Activated CD4-positive, CD25-positive, alpha-beta regulatory T cell treated with anti-CD3 and anti-CD28 coated beads, Interleukin-2, amount 50 U/mL, for 24 hours (primary cell): ENCODE measurements at places on chromosomes 3 and 15.

GRCh38 chr3:74122281-74122680 is 492.2 kb downstream of the CNTN3 start:
- no peak for ATAC-seq

GRCh38 chr3:112382543-112383160 is 49.7 kb downstream of the CD200 start:
- no peak for ATAC-seq

GRCh38 chr15:39699516-39700374 is 82.9 kb downstream of the FSIP1 start:
- no peak for ATAC-seq

- ATAC-seq: no peak
Observed at GRCh38 chr3:85342915-85343314, 384.1 kb downstream of the CADM2 start.

DNA sequence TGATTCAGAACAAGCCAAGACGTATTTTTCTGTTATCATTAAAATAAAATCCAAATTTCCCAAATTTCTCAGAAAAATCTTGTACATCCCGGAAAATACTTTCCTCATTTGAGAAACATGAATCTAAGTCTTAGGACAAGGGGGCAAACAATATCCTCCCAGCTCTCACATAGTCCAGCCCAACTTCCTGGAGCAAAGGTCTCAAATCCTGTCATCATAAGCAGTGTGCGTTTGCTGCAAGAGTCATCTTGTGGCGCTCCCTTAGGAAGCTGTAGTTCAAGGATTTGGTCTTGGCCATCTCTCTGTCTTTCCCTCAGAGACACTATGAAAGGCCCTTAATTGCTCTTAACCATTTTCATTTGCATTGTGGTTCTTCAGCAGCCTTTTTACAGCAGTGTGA is 57.5 kb upstream of the GSK3B start:
- no peak for ATAC-seq

GRCh38 chr3:195348426-195349115 is 77.6 kb upstream of the XXYLT1 start:
- ATAC-seq: no peak

- no peak for ATAC-seq
Observed at GRCh38 chr3:71041371-71041770, 542.2 kb downstream of the FOXP1 start.

DNA sequence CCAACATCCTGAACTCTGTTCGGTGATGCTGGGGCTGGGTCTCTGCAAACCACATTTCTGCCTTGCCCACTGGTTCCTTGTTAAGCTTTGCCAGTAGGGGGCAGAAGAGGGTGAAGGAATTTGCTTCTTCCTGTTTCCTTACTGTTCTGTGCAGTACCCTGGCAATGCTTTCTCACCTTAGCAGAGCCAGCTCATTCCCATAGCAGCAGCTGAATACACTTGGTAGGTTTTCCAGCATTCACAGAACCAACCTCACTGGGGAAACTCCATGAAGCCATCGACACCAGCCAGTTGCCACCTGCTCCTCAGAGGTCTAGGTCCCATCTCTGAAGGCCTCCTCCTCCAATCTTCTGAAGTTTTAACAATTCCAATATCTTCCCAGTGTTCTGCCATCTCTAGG is 308.4 kb downstream of the PDCD6IP start:
- ATAC-seq: no peak

DNA sequence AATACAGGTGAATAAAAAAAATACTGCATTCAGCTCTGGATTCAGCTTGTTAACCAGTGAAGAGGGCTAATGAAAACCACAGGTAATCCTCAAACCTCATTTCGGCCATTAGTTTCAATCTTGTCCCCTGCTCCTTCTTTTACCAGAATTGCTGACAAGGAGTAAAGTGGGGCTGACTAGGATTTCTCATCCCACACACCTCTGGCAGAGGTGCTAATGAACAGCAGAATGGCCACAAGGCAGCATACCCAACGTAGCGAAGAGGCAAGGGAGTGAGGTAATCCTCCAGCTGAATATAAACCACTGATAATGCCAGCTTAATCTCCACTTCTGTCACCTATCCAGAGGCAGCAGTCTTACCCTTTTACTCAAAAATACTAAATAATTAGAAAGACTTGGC is 248.8 kb upstream of the CDIN1 start:
- ATAC-seq: no peak

DNA sequence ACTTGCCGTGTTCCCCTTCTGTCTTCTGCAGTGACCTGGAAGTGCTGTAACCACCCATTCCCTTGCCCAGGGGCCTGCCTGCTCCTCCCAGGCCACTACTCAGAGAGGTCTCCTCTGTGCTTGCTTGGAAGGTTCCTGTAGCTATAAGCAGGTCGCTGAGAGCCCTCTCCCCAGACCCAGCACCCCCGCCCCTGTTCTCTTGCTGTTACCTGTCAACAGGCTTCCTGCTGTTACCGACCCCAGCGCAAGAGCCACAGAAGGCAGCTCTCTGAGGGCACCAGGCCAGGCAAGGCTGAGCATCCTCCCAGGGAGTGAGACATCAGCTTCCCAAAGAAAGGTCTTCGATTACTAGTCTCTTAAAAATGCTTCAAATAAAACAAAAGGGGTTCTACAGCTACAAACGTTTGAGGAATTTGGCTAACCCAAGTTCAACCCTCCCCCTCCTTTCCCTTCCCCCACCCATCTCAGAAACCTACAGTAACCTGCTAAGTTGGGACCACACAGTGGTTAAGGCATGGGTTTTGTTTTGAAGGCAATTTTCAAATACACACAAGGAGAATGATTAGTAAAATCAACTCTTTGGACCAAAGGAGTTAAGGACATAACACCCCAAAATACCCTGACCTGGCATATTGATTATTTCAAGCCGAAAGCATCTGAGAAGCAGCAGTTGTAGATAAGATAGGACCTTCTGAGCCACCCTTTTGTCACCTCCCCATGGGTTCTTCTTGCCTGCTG is 74.9 kb upstream of the MFGE8 start:
- no peak for ATAC-seq

DNA sequence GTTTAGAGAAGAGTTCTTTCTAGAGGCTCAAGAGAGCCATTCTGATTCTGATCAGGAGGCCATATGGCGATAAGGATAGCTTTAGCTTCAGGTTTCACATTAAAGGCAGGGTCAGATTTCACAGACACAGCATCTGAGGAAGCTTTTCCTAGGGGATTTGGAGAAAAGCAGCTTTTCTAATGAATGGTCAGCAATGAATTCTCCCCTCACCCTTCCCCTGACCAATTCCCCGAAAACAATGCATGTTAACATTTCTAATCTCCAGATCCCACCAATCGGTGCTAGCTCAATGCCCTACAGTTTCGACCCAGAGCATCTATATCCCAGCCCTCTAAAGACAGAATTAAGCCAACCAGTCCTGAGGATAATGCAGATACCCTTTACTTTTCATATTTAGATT is 9.8 kb downstream of the AGBL1 start:
- no peak for ATAC-seq

DNA sequence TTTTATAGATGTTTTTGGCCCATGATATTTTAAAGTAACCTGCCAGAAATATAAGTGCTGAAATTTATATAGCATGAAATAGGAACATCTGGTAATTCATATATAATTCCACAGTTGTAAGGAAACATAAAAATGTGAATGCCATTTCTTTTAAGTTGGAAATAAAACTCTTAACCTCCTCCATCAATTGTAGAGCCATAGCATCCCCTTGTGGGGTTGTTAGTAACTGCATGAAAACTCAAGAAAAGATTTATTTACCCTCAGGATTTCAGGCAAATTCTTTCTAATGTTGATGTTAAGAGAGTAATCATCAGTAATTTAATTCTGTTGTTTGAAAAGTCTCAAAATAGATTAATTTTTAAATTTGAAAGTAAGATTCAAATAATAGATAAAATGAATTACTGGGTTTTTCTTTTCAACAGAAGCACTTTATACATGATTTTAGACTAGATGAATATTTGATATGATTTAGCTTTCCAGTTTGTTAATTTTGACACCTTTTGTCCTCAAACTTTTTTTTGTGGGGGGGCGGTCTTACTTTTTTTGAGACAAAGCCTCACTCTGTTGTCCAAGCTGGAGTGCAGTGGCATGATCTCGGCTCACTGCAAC is 74.7 kb downstream of the RASA2 start:
- ATAC-seq: peak; percentile 28

GRCh38 chr3:30091686-30092085 is 514.7 kb upstream of the TGFBR2 start:
- no peak for ATAC-seq

DNA sequence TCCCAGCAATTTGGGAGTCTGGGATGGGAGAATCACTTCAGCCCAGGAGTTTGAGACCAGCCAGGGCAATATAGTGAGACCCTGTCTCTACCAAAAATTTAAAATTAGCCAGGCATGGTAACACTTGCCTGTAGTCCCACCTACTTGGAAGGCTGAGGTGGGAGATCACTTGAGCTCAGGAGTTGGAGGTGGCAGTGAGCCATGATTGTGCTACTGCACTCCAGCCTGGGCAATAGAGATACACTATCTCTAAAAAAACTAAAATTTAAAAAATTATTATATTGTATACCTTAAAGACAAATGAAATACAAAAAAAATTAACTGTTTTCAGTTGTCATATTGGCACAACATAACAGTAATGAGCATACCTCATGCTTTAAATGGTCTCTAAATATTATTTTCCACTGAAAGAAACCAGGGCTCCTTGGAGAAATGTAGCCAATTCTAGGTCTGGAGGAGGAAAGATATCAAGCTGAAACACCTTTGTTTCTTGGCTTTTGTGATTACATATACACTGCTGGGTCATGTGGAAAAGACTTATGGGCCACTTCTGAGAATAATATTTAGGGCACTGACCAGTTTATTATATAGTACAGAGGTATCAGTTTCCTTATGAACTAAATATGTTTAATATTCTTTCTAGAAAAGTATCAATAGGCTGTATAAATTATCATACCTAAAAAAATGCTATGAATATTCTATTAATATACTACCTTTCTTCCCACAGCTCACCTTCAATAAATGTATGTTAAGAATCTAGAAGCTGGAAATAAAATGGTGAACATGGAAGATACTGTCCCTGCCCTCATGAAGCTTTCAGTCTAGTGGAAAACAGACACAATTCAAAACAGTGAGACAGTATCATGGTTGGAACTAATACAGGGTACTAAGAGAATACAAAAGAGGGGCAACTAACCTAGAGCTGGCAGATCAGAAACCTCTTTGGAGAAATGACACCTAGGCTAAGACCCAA is 119.5 kb downstream of the TMCC1 start:
- ATAC-seq: no peak

DNA sequence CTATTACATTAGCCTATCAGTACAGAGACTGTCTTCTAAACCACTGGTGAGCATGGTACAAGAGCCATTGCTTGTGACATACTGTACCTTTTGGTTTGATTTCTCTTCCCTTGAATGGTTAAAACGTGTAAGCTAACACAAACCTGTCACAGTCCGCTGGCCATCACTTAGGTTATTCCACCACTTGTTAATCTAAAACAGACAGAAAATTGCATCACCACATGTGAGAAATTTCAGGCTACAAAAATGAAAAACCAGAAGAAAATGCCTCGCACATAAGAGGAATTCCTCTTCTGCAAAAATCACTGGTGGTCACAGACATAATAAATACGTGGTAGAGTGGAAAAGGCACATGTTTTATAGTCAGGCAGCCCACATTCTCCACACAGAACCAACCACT is 22.1 kb downstream of the PARL start:
- no peak for ATAC-seq

DNA sequence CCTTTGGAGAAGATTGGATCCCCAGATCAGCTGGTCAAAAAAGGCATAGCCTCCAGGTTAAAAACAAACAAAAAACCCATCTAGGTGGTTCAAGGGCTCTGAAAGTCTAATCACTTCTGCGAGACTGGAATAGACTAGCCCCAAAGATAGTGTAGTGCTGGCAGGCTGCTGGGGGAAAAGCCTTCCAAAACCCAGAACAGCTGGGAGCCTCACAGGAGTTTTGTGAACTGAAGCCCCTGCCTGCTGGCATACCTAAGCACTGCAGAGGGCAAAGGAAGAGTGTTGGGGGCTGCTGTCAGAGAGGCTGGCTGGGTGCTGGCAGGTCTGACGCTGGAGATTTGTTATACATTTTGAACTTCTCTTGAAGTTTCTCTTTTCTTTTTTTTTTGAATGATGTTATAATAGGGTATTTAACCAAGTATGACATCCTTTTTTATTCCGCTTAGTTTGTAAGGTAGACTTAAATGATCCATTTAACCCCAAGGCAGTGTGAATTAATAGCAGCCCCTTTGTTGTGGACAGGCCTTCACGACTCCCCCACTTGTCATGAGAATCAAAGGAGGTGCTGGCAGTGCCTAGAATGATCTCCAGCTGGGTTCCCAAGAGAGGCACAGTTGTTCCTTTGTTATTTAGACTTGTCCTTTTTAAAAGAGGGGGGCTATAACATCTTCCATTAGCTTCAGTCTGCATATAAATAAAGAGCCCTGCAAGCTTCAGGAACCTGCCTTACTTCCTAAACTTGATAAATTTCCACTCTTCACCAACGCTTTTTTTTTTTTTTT is 53.9 kb downstream of the CRTC3 start:
- ATAC-seq: no peak

GRCh38 chr15:82647045-82647834 is at the start of gene CPEB1:
TSS of gene CPEB1 (minus strand) at chr15:82647363. CDS start at chr15:82628459, 18,904 bp downstream.
- ATAC-seq: peak; percentile 73

- ATAC-seq: no peak
Observed at GRCh38 chr3:12986986-12987385, 86.2 kb downstream of the IQSEC1 start.

GRCh38 chr3:46646700-46647099 is 34.4 kb downstream of the FAM240A start:
- ATAC-seq: no peak

GRCh38 chr15:73940061-73940981 is 14.1 kb downstream of the LOXL1 start:
- ATAC-seq: no peak

- ATAC-seq: no peak
Observed at GRCh38 chr3:68287101-68287500, 632.7 kb upstream of the SUCLG2 start.

DNA sequence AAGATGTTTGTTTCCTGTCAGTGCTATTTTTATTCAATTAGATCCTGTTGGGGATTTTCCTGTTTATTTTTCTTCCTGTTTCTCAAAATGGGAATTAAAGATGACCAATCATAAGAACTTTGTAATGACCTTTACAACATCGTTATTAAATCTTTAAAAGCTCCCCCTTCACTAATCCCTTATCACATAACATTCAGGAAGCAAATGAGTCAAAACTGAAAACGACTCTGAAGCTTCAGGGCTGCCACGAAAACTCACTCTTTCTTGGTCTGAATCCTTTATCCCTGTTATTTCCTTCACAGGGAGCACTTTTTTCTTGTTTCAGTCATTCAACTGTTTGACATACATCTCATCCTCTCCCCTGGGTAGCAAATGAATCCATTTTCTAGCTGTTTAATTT is 75.8 kb upstream of the MB21D2 start:
- no peak for ATAC-seq

DNA sequence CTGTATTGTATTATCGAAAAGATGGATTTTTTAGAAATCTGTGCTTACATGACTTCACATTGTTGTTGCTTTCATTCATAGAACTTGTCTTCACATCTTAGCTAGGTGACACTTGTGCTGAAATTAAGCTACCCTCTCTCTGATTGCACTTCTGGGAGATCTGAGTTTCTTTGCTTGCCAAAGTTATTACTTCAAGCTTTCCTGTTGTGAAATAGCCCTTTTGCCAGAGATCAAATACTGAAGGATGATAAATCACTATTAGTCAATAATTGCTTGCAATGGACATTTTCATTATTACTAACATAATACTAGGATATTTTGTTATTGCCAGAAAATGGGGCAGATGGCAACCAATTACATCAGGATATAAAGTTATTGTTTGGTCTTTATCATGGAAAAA is 34.7 kb downstream of the PIK3CA start:
- ATAC-seq: no peak

- no peak for ATAC-seq
Observed at GRCh38 chr3:68666429-68667136, 265.8 kb downstream of the TAFA4 start.

- no peak for ATAC-seq
Observed at GRCh38 chr15:59993041-59993750, 10.9 kb upstream of the FOXB1 start.
